T-helper 17 cell (primary cell): ENCODE measurements at places on chromosomes 7 and 10. TPM values are rescaled to one million over a fixed set of nuclear protein-coding genes. Genes with fewer than 3 reads are reported as not detected.

DNA sequence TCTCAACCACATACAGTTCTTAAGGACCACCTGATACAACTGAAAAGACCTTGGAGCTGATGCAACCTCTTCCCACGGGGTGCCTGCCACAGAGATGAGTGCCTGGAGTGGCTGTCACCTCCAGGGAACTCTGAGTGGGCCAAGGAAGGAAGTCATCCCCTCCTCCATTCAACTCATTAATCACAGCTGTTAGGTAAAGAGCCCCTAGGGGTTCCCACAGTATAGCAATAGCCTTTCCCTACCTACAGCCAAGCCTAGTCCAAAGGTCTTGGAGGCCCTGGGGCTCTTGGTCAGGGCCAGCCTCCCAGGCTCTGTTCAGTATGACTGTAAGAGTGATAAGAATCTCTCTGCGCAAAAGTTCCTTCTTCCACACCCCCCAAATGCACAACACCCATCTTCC is 70.4 kb upstream of the NFE2L3 start:
- H3K27me3 ChIP-seq, result peaks cover 52% of the 10 kb centered on the region
- H3K27ac ChIP-seq, result no peak overlapping the region
- DNase-seq, result no peak
- no peak overlapping the region for H3K4me3 ChIP-seq
- H3K4me1 ChIP-seq, result no peaks in the 10 kb centered on the region
- peaks cover 5% of the 10 kb centered on the region for H3K36me3 ChIP-seq

DNA sequence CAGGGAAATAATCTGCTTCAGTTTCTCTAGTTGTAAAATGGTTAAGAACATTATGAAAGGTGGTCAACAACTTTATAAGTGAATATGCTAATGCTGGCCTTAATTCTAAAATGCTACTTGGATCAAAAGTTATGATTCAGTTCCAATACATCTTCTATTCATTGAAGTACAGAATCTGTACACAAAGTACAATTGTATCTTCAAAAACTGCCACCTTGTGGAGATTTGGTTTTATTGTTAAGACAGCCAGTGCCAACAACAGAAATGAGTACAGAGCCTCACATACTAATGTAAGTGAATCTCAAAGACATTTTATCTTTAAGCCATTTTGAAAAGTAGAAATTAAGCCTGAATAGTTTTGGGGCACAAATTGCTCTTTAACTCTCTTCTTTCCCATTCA is 194.0 kb downstream of the CFTR start:
- H3K27me3 ChIP-seq, result no peaks in the 10 kb centered on the region
- no peak overlapping the region for H3K4me3 ChIP-seq
- no peak overlapping the region for H3K27ac ChIP-seq

DNA sequence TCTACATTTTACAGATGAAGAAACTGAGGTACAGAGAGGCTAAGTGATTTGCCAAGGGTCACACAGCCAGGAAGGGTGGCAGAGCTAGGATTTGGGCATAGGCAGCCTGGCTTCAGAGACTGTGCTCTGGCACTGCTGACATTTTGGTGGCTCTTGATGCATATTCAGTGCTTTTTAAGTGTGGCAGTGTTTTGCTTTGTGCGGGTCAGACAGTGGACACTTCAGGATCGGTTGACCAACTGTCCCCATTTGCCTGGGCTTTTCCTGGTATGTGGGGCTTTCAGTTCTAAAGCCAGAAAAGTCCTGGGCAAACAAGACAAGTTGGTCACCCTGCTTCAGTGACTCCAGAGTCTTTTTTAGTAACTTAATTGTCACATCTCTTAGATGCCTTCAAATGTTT is 35.0 kb downstream of the SUFU start:
- no peak overlapping the region for H3K27ac ChIP-seq
- H3K36me3 ChIP-seq, result peaks cover 6% of the 10 kb centered on the region
- peaks cover 13% of the 10 kb centered on the region for H3K4me1 ChIP-seq
- H3K4me3 ChIP-seq, result no peak overlapping the region

The CCDC6 gene
- total RNA-seq, result 27.0 TPM

The MSS51 gene
- total RNA-seq, result 2.2 TPM

The ST8SIA6 gene
- total RNA-seq, result 0.72 TPM

The PRR15 gene
- not detected for total RNA-seq
